Activated CD4-positive, alpha-beta T cell treated with anti-CD3 and anti-CD28 coated beads, Interleukin-2, amount 10 ng/mL, durations not matched to agents 7 days and 5 days (primary cell): ENCODE measurements at places on chromosomes 12 and 14. TPM values are rescaled to one million over a fixed set of nuclear protein-coding genes. Genes with fewer than 3 reads are reported as not detected.

- H3K4me3 ChIP-seq: no peak overlapping the region
- no peak for DNase-seq
- no peak overlapping the region for H3K27ac ChIP-seq
- peaks cover under 1% of the 10 kb centered on the region for H3K4me1 ChIP-seq
Measured at GRCh38 chr12:50933459-50934124, 18.8 kb upstream of the HIGD1C start.

- no peaks in the 10 kb centered on the region for H3K27me3 ChIP-seq
- DNase-seq: no peak
- peaks cover 1% of the 10 kb centered on the region for H3K4me1 ChIP-seq
- H3K36me3 ChIP-seq: peaks cover 64% of the 10 kb centered on the region
Measured at GRCh38 chr14:64045091-64045490, 192.3 kb downstream of the SYNE2 start.

DNA sequence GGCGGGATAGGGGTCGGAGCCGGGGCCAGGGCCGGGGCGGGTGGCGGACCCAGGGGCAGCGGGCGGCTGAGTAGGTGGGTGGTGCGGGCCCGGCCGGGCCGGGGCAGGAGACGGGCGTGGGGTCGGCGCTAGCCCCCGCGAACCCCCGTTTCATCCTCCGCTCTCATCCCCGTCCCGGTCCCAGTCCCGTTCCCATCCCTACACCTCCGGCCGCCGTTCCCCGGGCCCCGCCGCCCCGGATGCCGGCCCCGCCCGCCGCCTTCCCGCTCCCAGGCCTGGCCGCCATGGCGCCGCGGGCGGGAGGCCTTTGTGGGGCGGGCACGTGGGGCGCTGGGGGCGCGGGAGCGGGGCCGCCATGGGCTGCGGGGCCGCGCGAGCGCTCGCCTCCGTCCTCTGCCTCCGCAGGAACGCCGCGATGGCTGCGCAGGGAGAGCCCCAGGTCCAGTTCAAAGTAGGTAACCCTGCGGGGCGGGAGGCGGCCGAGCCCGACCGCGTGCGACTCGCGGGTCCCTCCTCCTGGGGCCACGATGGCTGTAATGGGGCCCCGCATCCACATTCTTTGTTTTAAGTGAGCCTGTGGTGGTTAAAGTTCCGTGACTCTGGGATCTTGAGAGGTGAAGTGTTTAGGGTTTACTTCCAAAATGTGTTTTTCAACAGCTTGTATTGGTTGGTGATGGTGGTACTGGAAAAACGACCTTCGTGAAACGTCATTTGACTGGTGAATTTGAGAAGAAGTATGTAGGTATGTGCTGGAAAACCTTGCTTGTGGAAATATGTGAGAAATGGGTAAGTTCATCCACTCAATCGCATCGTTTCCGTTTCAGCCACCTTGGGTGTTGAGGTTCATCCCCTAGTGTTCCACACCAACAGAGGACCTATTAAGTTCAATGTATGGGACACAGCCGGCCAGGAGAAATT lies 572 bp downstream of the RAN start:
- peak overlapping the region; percentile 99 for H3K27ac ChIP-seq
- peak overlapping the region; percentile 98 for H3K4me3 ChIP-seq
- peaks cover 67% of the 10 kb centered on the region for H3K4me1 ChIP-seq
- DNase-seq: peak; percentile 40

GRCh38 chr12:58381546-58381945 lies 440.2 kb downstream of the ATP23 start:
- H3K36me3 ChIP-seq: no peaks in the 10 kb centered on the region
- no peak overlapping the region for H3K27ac ChIP-seq
- peaks cover 6% of the 10 kb centered on the region for H3K27me3 ChIP-seq
- no peaks in the 10 kb centered on the region for H3K4me1 ChIP-seq
- no peak overlapping the region for H3K4me3 ChIP-seq
- DNase-seq: no peak

DNA sequence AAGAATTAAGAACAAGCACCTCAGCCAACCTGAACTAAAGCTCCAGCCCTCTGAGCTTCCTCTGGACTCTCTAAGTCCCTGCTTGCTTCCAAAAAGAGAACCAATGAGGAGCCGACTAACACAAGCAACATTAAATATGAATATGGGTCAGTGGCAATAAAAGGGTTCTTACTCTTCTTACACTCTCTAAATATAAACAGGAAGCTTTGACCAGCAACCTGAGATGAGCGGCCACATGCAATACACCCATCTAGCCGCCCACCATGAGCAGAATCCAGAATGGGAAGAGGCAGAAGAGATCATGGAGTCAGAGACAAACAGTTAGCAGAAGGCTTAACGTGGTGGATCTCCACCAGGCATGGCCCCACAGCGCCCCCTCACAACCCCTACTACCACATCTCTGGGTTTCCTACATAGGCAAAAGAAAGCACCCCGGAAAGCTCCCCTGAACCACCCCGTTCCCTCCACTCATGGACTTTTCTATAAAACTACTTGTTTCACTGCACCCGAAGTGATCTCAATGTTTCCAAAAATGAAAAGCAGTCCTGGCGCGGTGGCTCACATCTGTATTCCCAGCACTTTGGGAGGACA lies 59.4 kb downstream of the TTC7B start:
- H3K27me3 ChIP-seq: peaks cover 15% of the 10 kb centered on the region
- H3K27ac ChIP-seq: no peak overlapping the region
- no peak overlapping the region for H3K4me3 ChIP-seq
- peaks cover 17% of the 10 kb centered on the region for H3K4me1 ChIP-seq
- DNase-seq: no peak

DNA sequence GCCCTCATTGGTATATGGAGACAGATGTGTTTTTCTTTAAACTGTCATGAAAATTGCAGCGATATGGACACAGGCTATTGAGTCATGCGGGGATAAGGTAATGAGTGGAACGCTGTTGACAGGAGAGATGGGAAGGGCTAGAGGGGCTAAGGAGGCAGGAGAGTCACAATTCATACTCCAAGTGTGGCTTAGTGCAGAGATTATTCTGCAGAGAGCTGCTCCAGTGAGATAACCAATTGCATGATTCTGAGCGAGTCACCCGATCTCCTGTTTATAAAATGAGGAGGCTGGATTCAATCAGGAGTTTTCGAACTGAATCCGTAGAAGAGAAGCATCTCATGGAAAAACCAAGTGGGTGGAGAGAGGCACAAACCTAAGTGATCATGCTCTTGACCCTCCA lies 106.4 kb upstream of the PLEKHG7 start:
- H3K4me3 ChIP-seq: no peak overlapping the region
- H3K27ac ChIP-seq: no peak overlapping the region
- no peaks in the 10 kb centered on the region for H3K27me3 ChIP-seq
- DNase-seq: no peak
- peaks cover 39% of the 10 kb centered on the region for H3K4me1 ChIP-seq

GRCh38 chr14:45787167-45787566 lies 534.2 kb upstream of the MIS18BP1 start:
- no peaks in the 10 kb centered on the region for H3K36me3 ChIP-seq
- DNase-seq: no peak
- no peak overlapping the region for H3K4me3 ChIP-seq
- no peaks in the 10 kb centered on the region for H3K4me1 ChIP-seq
- no peaks in the 10 kb centered on the region for H3K27me3 ChIP-seq

- H3K4me1 ChIP-seq: no peaks in the 10 kb centered on the region
- H3K4me3 ChIP-seq: no peak overlapping the region
- H3K36me3 ChIP-seq: no peaks in the 10 kb centered on the region
- DNase-seq: no peak
Measured at GRCh38 chr12:118880720-118881493, 100.4 kb upstream of the SRRM4 start.

The PLXNC1 gene
- 29.7 TPM for total RNA-seq

The AJUBA gene
- 1.4 TPM for total RNA-seq

The GLT1D1 gene
- 0.10 TPM for total RNA-seq

The DHRS4L2 gene
- 22.5 TPM for total RNA-seq

The TAS2R42 gene
- not detected for total RNA-seq
